ENCODE measurements at places on chromosomes 2 and 18.

DNA sequence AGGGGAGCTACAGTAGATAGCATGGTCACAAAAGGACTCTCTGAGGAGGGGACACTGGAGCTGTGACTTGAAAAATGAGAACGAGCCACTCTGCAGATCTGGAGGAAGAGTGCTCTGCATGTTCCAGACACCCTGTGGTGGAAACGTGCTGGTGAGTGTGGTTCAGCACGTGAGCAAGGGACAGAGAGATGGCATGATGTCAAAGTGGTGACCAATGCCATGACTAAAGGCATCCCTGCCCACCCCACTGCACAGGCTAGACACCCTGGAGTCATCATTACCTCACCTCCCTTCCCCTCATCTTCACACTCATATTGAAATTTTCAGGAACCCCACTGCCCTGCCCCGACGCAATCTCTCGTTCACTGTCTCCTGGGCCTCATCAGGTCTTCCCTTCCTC, 56.5 kb downstream of the SLC4A5 start:
- no peak for DNase-seq

DNA sequence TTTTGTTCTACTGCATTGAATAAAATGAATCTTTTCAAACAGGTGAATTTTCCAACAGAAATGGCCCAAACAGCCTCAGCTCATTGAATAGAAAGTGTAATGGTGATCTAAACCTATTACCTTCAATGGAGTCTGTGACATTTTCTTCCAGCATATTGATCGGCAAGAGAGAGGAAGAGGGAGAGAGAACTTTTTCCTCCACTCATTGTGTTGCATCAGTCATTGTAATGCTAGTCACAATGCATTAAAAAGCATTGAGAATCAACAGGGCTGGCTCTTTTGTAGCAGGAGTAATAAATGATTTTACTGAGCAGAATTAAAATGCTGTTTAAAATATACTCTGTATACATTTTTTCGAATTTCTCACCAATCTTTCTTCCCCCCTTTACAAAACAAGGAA, 1794.5 kb upstream of the CELF4 start:
- no peak for DNase-seq

DNA sequence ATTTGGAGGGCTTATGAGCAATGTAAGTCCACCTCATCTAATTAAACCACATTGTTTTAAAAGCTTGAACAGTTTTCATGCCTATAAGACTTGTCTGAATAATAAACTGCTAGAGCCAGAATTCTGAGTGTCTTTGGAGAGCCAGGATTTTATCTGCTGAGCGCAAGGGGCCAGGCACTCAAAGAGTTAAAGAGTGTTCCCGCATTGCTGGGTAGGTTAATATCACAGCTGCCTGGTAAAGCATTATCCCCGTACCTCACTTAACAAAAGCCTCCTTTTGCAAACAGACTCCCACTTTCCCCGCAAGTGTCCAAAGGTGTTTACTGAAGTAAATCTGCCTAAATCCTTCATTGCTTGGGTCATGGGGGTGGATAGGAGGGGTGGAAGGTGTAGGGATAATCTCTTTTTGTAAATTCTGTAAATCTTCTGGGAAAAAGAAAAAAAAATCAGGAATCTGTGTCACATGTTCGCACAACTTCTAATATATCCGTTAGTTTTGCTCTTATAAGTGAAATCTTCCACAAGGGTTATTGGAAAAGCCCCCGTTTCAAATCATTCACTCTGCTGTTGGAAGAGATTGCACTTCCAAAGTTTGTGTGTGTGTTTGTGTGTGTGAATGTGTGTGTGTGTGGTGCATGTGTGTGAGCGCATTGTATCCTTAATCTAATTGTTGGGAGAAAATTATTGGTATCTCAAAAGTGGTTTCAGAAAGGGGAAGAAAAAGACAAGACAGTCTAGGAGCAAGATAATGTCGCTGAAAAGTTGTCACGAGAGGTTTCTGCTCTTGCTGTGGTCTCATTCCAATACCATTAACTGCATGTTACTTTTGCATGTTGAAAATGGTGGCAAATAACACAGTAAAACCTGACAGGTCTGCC, 10.7 kb downstream of the ZEB2 start:
- no peak for DNase-seq

- no peak for DNase-seq
These were observed 24.8 kb downstream of the LRRC30 start for GRCh38 chr18:7255643-7256042.
